ENCODE measurements at places on chromosomes 7 and 10. TPM values are rescaled to one million over a fixed set of nuclear protein-coding genes. Genes with fewer than 3 reads are reported as not detected.

DNA sequence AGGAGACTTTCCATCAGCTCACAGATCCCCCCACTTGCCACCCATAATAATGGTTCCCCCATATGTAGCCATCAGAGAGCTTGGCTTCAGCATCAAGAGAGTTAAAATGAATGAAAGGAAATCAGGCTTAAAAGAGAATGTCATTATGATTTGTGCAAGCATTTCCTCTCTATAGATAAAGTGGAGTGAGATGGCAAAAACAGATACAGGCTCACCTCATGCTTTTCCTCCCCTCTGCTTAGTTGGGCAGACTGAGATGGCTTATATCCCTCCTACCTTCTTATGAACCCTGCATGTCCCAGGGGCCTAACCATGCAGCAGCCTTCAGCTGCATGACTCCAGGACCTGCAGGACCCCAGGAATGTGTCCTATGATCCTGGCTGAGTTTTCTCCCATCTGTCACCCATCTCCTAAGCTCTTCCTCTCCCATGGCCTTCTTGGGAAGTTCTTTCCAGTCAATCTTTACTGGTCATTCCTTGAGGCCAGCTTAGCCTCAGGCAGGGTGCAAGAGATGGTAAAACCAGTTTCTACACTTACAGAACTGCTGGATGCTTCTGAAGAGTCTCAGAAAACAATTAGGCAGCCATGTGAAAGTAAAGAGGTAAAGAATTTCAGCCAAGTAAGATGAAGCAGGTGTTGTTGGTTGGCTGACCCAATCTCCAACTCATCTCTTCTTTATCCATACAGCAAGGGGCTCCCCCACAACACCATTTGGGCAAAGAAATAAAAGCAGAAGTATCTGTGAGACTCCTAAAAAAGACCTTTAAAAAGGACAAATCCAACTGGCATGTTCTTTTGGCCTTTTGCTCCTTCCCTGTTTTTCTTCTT is 159.7 kb downstream of the RTKN2 start:
- no peak for DNase-seq

- DNase-seq: no peak
Observed at GRCh38 chr7:112092709-112093395, 113.3 kb downstream of the DOCK4 start.

DNA sequence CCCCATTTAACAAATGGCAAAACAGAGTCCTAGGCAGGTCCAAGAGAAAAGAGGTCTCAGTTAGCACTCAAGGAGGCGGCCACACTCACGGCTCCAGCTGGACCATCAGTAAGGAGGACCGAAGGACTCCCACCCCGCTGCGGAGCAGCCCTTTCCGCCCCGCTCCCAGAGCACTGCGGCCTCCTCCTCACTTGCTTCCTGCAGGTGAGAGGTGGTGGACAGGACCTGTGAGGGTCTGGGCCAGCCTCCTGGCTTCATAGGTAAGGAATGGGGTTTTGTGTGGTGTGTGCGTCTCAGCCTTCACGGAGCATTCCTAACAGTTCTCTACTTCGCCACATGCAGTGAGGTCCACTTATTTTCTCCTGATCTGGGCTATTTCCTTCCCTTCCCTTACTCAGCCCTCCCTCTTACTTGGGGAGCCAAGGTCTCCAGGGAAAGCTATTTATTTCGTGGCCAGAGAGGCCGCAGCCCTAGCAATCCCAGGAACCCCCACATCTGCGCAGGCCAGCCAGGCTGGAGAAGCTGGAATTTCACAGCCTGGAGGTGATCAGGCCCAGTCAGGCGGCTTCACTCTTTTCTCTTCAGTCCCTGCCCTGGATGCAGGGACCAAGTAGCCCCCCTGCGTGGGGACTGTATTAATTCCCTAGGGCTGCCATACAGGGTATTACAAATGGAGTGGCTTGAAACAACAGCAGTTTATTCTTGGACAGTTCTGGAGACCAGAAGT is 45.9 kb downstream of the ZNF783 start:
- no peak for DNase-seq

GRCh38 chr10:112917681-112918080 is 32.4 kb upstream of the TCF7L2 start:
- DNase-seq: no peak

- no peak for DNase-seq
Observed at GRCh38 chr10:58546722-58547445, 34.2 kb downstream of the BICC1 start.

DNA sequence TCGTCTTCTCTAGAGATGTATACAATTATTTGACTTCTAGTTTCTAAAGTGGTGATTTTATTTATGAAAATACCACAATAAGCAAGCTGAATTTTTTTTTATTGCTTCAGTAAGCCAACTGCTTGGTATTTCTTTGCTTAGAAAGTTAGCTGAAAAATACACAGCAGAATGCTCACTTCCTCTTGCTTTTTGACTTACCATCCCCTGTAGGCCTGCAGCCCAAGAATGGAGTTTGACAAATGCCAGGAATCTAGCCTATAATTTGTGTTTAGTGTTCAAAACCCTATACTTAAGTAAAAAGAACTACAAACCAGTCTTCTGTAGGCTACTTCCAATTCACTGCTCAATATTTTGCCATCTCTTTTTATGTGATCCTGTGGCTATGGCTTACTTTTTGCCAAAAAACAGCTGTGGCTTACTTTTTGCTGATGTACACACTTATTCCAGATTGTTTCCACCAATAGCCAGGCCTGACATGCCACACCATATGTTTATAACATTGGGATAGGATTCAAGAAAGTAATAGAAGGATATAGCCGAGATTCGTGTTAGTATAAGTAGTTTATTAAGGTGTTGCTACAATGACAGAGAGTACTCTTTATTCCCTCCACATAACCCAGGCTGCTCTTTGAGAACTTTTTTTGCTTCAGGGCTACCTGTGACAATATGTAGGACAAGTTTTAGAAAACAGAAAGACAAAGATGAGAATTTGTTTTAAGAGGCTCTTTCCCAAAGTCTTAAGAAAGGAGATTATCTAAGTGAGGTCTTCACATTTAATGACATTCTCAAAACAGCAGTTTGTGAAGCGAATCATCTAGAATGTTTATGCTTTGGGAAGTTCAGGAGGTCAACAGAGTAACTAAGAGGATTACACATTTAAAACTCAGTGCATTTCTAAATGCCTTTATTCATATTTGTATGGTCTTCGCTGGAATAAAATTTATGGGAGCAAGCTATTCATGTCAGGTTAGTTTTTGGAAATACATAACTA is 263.9 kb upstream of the FZD1 start:
- no peak for DNase-seq

GRCh38 chr10:43205681-43206390 is 61.0 kb downstream of the RASGEF1A start:
- no peak for DNase-seq

GRCh38 chr10:123642293-123642692 is 23.9 kb upstream of the GPR26 start:
- no peak for DNase-seq

DNA sequence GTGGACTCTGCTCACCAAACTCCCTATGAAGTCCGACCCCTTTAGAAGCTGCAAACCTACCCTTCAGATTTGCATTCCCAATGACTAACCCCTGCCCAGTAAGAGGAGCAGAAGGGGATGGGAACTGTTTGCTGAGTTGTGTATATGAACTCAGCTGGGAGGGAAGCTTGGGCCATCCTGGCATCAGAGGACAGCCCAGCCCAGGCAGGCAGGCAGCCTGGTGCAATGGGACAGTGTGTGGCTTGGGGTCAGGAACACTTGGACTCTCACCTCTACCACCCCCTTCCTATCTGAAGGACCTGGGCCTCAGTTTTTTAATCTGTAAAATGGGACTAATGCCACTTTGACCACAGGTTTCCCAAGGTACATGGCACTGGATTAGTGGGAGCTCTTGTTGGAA is 147.4 kb upstream of the GPR26 start:
- no peak for DNase-seq

GRCh38 chr7:4010061-4010605 is 672.0 kb upstream of the FOXK1 start:
- DNase-seq: no peak

DNA sequence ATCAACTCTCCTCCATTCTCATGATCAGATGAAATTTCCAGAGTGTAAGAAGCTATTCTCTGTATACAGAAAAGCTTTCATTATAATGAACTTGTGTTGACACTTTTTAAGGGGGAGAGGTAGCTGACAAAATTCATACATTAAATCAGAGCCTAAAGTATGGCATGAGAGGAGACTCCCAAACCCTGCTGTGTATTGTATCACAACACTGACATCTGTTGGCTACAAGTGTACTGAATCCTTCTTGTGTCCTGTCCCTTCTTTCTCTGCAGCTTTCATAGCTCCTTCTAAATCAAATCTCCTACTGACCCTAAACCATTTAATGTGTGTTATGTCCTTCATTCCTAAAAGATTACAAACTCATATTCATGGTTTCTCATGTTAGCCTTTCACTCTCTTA is 70.9 kb downstream of the GCC1 start:
- no peak for DNase-seq

DNA sequence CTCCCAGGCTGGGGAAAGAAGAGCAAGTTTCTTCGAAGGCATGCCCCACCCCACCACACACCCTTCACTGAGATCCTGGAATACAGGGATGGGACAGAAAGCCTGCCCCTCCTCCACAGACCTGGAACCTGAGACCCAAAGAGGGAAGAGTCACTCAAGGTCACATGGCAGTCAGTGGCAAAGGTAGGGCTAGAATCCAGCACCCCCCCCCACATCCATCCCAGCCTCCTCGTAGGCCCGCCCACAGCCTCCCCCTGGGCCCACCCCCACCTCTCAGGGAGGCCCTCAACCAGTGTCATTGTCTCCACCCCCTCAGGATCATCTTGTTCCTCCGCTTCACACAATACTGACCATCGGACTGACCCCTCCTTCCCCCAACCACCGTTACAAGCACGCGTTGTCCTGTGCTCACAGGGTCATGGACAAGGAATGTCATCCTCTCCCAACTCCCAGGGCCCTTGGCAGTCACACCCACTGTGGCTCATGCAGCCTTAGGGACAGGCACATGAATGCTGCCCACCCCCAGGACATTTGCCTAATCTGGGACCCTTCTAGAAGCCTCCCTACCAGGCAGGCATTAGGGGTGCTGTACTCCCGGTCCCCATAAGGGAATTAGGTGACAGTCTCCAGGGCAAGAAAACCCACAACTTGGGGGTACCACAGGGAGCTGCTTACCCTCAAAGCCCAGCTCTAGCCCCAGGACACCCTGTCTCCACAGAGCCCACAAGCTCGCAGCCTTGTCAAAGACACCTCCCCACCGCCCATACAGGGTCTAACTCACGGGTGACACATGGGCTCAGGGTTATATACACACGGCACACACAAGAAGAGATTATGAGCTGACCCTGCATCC is 1.4 kb downstream of the KCNH2 start:
- no peak for DNase-seq

GRCh38 chr10:43976292-43976691 is 327.6 kb upstream of the ZNF32 start:
- DNase-seq: no peak

- no peak for DNase-seq
Observed at GRCh38 chr10:5490032-5490431, 9.3 kb downstream of the CALML5 start.

DNA sequence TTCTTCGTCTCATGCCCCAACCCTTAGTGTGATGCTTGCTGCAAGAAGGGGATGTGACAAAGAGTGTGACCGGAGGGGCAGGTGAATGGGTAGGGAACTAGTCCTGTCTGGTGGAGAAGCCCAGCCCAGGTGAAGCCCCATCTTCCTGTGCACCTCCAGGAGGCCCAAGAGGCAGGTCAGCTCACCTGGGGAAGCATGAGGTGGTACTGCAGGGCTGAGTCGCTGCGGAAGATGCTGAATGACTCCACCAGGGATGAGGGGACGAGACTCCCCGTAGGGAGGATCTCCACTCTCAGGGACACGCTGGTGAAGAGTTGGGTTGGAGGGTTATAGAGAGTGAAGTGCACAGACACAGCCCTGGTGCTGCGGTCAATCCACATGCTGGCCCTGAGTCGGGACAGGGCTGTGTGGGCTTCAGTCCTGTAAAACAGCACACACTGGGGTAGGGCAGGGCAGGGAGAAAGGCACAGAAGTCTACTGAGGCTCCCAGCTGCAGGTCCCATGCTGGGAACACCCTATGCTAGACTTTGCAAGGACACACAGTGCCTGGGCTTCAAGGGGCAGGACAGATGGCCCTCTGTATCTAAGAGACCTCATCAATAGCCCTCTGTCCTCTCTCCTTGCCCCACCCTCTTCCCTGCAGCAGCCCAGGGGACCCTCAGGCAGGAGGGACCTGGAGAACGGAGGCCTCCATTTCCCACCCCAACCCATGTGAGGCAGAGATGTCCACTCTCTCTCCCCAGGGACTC is 136.5 kb downstream of the PKD1L1 start:
- DNase-seq: no peak

GRCh38 chr7:144787127-144787526 is 48.7 kb downstream of the TPK1 start:
- no peak for DNase-seq

DNA sequence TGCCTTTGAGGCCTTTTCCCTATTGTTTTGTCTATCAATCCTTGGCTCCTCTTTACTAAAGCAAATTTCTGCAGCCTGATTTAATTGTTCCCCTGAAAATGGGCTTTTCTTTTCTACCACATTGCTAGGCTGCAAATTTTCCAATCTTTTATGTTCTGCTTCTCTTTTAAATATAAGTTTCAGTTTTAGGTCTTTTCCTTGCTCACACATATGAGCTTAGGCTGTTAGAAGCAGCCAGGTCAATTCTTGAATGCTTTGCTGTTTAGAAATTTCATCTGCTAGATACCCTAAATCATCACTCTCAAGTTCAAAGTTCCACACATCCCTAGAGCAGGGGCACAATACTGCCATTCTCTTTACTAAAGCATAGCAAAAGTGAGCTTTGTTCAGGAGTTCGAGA is 159.6 kb downstream of the ARL4A start:
- DNase-seq: no peak

DNA sequence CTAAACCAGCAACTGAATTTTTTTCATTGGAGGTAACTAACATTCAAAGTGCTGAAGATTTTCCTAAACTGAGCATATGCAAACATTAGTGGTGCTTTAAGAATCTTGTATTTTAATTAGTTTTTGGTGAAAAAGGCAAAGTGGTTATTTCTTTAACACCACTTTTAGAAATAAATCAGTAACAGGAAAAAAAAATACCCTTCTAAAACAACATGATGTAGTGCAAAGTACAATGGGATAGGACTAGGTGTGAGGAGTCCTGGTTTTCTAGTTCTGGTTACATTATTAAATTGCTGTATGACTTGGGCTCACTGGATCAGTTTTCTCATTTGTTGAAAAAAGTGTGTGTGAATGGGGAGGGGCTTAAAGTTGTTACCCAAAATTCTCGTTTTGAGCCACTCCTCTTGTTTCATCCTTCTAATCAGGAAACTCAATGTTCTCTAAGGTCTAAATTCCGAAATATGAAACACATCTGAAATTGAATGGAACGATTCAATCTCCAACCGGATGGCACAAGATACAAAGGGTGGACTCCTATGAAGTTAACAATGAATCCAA is 1.8 kb downstream of the WASL start:
- DNase-seq: no peak

GRCh38 chr10:7626283-7626682 is 40.5 kb downstream of the ITIH5 start:
- DNase-seq: no peak

TRIL gene
- not detected for total RNA-seq

CDH23 gene
- total RNA-seq: 0.06 TPM

PON3 gene
- total RNA-seq: not detected

FAM204A gene
- total RNA-seq: 64.5 TPM

SEM1 gene
- 83.5 TPM for total RNA-seq

HOXA7 gene
- total RNA-seq: not detected

FAM3C gene
- 52.5 TPM for total RNA-seq

PCGF6 gene
- 19.0 TPM for total RNA-seq

VTI1A gene
- 51.9 TPM for total RNA-seq

CD36 gene
- total RNA-seq: not detected

MAD1L1 gene
- total RNA-seq: 39.5 TPM

AOAH gene
- 108 TPM for total RNA-seq

WDFY4 gene
- 2.0 TPM for total RNA-seq

ACBD7 gene
- 0.90 TPM for total RNA-seq
